ENCODE measurements at places on chromosomes 2 and 18. TPM values are rescaled to one million over a fixed set of nuclear protein-coding genes. Genes with fewer than 3 reads are reported as not detected.
A peak's percentile ranks its signal among the peaks of the same experiment; 100 is the strongest.

NYAP2 gene
- total RNA-seq, result 0.17 TPM

IL36RN gene
- total RNA-seq, result not detected

DAW1 gene
- total RNA-seq, result not detected

RESP18 gene
- total RNA-seq, result not detected

NDC80 gene
- total RNA-seq, result 4.3 TPM

RNF125 gene
- 9.6 TPM for total RNA-seq

DNA sequence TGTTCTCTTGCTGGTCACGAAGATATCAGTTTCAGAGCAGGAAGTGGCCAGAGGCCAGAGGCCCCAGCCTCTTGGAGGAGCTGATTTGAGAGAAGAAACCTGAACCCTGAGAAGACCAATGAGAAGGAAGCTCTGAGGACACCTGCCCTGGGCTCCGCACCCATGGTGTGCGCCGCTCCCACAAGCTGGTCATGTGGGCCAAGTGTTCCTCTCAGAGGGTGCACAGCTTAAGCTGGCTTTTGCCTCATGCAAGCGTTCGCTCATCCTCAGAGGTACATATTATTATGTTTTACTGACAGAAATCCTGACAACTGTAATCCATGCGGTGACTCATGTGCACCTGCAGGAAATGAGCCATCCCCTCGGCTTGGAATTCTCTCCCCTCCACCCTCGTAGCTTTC, 316.1 kb upstream of the MYT1L start:
- H3K36me3 ChIP-seq, result no peaks in the 10 kb centered on the region
- H3K27me3 ChIP-seq, result no peaks in the 10 kb centered on the region
- H3K4me1 ChIP-seq, result no peaks in the 10 kb centered on the region

- no peak overlapping the region for H3K27ac ChIP-seq
- peaks cover 15% of the 10 kb centered on the region for H3K4me1 ChIP-seq
- H3K27me3 ChIP-seq, result peaks cover 31% of the 10 kb centered on the region
- H3K4me3 ChIP-seq, result no peak overlapping the region
- DNase-seq, result no peak
These were observed 142.6 kb downstream of the PXDN start for GRCh38 chr2:1601471-1602277.

DNA sequence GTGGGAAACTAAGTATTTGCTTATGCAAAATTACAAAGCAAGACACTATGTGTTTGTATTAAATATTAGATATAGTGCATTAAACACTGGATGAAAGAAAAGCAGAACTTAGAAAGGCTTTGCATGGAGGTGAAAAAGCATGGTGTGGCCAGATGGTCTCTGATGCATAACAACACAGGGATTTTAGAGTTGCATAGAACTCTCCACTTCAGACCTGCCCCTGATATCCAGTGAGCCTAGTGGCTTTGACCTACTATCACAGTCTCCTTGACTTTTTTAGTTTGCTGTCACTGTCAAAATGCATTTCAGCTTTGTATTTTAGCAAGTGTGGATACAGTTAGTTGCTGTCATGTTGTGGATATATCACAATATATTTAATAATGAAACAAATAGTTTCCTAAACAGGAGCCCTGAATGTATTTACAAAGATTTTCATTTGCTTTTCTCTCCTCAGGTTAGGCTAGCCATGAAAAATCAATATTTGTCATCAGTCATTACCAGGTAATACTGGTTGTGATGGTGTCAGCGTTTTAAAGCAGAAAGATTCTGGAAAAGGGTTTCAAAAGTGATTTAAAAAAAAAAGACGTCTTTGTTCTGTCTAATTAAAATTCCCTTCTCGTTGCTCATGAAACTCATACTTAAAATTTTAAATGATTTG, 5.2 kb downstream of the CSRNP3 start:
- H3K4me3 ChIP-seq, result no peak overlapping the region
- DNase-seq, result no peak
- no peaks in the 10 kb centered on the region for H3K36me3 ChIP-seq
- H3K27ac ChIP-seq, result no peak overlapping the region

GRCh38 chr2:231189571-231190495, 8.6 kb upstream of the ARMC9 start:
- H3K36me3 ChIP-seq, result no peaks in the 10 kb centered on the region
- peaks cover 4% of the 10 kb centered on the region for H3K27me3 ChIP-seq
- peak overlapping the region; percentile 76 for H3K27ac ChIP-seq
- peaks cover 29% of the 10 kb centered on the region for H3K4me1 ChIP-seq
- no peak for DNase-seq

DNA sequence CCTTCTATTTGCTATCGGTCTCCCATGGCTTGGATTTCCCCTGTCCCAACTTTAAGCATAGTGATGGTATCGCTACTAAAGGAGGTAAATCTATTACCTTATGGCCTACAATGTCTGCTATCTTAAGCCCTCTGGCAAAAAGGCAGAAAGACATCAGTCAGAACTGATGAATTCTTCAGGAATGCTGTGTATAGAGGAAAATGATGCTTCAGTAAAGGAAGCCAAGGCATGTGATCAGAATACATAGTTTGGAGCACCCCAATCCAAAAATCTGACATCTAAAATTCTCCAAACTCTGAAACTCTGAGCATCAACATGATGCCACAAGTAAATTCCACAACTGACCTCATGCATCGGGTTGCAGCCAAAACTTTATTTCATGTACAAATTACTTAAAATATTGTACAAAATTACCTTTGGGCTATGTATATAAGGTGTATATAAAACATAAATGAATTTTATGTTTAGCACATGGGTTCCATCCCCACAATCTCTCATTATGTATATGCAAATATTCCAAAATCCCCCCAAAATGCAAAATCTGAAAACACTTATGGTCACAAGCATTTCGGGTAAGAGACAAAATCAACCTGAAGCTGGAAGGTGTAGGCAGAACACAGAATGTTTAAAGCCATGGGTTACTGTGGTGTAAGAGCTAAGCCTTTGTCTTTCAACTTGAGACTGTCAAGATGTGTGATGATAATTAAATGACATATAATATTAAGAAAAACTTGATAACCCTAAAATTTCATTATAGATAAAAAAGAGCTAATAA, 66.2 kb downstream of the CUL3 start:
- no peak overlapping the region for H3K27ac ChIP-seq
- no peaks in the 10 kb centered on the region for H3K36me3 ChIP-seq
- H3K4me1 ChIP-seq, result peaks cover 68% of the 10 kb centered on the region
- no peak overlapping the region for H3K4me3 ChIP-seq

- DNase-seq, result no peak
- peaks cover 100% of the 10 kb centered on the region for H3K36me3 ChIP-seq
These were observed 41.6 kb downstream of the GFPT1 start for GRCh38 chr2:69345434-69345833.

DNA sequence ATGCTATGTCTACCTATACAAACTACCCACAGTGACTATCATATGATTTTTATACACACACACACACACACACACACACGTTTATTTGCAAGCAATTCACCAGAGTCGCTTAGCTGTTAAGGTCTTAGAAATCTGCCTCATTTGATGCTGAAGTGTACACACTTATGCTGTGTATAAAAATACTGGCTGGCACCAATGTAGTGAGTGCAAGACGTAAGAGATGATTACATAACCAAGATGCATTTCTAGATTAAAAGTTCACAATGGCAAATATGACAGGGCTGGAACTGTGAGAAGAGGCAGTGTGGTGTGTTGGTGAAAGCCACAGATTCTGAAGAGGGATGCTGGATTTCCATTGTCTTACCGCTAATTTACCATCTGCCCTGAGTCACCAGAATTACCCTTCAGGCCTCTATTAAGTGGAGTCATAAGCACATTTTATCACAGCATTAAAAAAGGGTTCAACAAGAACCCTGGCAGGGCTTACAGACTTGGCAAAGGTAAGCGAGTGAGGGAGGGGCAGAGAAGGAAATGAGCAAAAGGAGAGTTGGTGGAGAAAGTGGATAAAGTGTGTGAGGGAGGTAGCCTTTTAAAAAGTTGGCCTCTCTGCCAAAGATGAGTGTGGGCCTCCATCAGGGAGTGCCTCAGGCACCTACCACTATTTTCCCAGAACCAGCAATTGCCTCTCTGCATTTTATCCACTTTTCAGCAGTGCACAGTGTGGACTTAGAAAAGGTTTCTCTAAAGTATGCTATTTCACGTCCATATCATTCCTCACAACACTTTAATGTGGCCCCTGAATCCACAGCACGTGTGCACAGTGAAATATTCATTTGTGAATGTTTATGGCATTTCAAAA, 21.5 kb downstream of the MEIS1 start:
- DNase-seq, result no peak
- no peak overlapping the region for H3K27ac ChIP-seq
- peaks cover 6% of the 10 kb centered on the region for H3K4me1 ChIP-seq
- no peaks in the 10 kb centered on the region for H3K27me3 ChIP-seq
- H3K4me3 ChIP-seq, result no peak overlapping the region
- no peaks in the 10 kb centered on the region for H3K36me3 ChIP-seq

GRCh38 chr2:85806358-85807118, 52.7 kb downstream of the ATOH8 start:
- no peak for DNase-seq
- H3K4me1 ChIP-seq, result peaks cover 9% of the 10 kb centered on the region
- no peaks in the 10 kb centered on the region for H3K36me3 ChIP-seq
- H3K27ac ChIP-seq, result no peak overlapping the region

GRCh38 chr2:37378411-37378810, 34.0 kb downstream of the QPCT start:
- H3K36me3 ChIP-seq, result no peaks in the 10 kb centered on the region
- H3K27me3 ChIP-seq, result no peaks in the 10 kb centered on the region
- H3K4me3 ChIP-seq, result no peak overlapping the region
- H3K4me1 ChIP-seq, result peaks cover 33% of the 10 kb centered on the region

- H3K27me3 ChIP-seq, result no peaks in the 10 kb centered on the region
- no peaks in the 10 kb centered on the region for H3K36me3 ChIP-seq
- no peak overlapping the region for H3K27ac ChIP-seq
- DNase-seq, result no peak
- no peak overlapping the region for H3K4me3 ChIP-seq
These were observed 289.8 kb downstream of the ALPK2 start for GRCh38 chr18:58338961-58339592.

GRCh38 chr18:37779220-37779619, 213.6 kb upstream of the CELF4 start:
- no peaks in the 10 kb centered on the region for H3K27me3 ChIP-seq
- DNase-seq, result no peak
- no peaks in the 10 kb centered on the region for H3K36me3 ChIP-seq
- H3K4me3 ChIP-seq, result no peak overlapping the region
- no peaks in the 10 kb centered on the region for H3K4me1 ChIP-seq

GRCh38 chr2:133642791-133643191, 74.5 kb upstream of the NCKAP5 start:
- H3K27ac ChIP-seq, result no peak overlapping the region
- H3K27me3 ChIP-seq, result no peaks in the 10 kb centered on the region
- DNase-seq, result no peak
- no peaks in the 10 kb centered on the region for H3K36me3 ChIP-seq

- H3K36me3 ChIP-seq, result no peaks in the 10 kb centered on the region
- H3K27me3 ChIP-seq, result no peaks in the 10 kb centered on the region
- DNase-seq, result no peak
- H3K4me1 ChIP-seq, result no peaks in the 10 kb centered on the region
- H3K27ac ChIP-seq, result no peak overlapping the region
- H3K4me3 ChIP-seq, result no peak overlapping the region
These were observed 260.9 kb downstream of the PLCL1 start for GRCh38 chr2:198065322-198065721.

- H3K4me3 ChIP-seq, result no peak overlapping the region
- H3K4me1 ChIP-seq, result peaks cover 16% of the 10 kb centered on the region
- DNase-seq, result no peak
- no peaks in the 10 kb centered on the region for H3K27me3 ChIP-seq
- peaks cover 77% of the 10 kb centered on the region for H3K36me3 ChIP-seq
- no peak overlapping the region for H3K27ac ChIP-seq
These were observed 42.3 kb downstream of the DDX1 start for GRCh38 chr2:15633971-15634346.

DNA sequence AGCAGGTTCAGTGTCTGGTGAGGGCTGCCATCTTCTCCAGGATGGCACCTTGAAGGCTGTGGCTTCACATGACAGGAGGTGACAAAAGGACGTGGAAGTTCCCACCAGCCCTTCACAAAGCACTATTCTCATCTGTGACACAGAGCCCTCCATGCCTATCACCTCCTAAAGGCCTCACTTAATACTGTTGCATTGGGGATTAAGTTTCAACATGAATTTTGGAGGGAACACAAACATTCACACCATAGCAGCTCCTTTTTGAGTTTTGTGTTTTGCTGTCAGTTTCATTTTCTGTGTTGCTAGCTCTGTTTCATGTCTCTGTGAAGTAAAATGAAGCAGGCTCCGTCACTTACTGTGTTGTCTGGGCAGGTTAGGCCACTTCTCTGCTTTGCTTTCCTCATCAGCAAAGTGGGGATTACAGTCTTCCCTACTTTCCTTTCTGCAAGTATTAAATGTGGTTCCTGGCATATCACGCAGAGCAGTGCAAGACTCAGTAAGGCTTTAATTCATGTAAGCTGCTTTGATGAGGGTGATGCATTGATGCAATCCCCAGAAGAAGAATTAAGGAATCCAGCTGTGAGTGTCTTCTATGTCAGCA, 31.6 kb downstream of the LIMS1 start:
- no peak for DNase-seq
- no peak overlapping the region for H3K27ac ChIP-seq
- H3K4me1 ChIP-seq, result peaks cover 10% of the 10 kb centered on the region

DNA sequence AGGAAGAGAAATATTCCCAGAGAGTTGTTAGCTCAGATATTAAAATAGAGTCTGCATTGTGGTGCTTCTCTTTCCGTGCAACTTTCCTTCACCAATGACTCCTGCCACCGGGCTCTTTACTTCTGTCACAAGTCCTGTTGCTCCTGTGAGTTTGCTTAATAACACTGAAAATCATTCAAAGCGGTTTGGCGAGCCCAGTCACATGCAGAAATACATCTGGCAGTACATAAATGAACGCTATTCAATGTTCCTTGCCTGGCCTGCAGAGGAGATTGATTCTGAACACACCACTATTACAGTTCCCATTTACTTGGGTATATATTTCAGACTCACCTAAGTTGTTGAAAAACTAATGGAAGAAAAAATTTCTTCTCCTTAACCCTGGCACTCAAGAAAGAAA, 276.6 kb downstream of the ZNF521 start:
- H3K4me1 ChIP-seq, result no peaks in the 10 kb centered on the region
- no peak for DNase-seq
- no peaks in the 10 kb centered on the region for H3K36me3 ChIP-seq
- no peak overlapping the region for H3K27ac ChIP-seq

- H3K4me1 ChIP-seq, result peaks cover 12% of the 10 kb centered on the region
- H3K27me3 ChIP-seq, result no peaks in the 10 kb centered on the region
- H3K27ac ChIP-seq, result no peak overlapping the region
- H3K4me3 ChIP-seq, result no peak overlapping the region
- H3K36me3 ChIP-seq, result no peaks in the 10 kb centered on the region
- DNase-seq, result no peak
These were observed 33.9 kb downstream of the SOWAHC start for GRCh38 chr2:109648041-109648527.

GRCh38 chr2:53104263-53104662, 663.3 kb upstream of the CHAC2 start:
- no peak overlapping the region for H3K4me3 ChIP-seq
- no peak overlapping the region for H3K27ac ChIP-seq
- no peaks in the 10 kb centered on the region for H3K4me1 ChIP-seq
- H3K36me3 ChIP-seq, result no peaks in the 10 kb centered on the region

DNA sequence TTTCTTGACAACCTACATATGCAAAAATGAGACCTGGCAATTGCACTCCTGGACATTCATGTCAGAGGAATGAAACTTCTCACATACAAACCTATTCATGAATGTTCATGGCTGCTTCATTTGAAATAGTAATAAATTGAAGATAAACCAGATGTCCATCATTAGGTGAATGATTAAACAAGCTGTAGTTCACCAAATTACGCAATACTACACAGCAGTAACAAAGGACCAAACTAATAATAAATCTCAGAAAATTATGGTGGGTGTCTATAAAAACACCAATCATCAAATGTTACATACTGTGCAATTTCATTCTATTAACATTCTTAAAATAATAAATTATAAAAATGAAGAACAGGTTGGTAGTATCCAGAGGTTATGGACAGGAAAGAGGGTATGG, 13.5 kb downstream of the DOK6 start:
- no peaks in the 10 kb centered on the region for H3K4me1 ChIP-seq
- H3K36me3 ChIP-seq, result no peaks in the 10 kb centered on the region
- H3K4me3 ChIP-seq, result no peak overlapping the region
- no peak overlapping the region for H3K27ac ChIP-seq
- no peak for DNase-seq
